Glutamatergic neuron (in vitro differentiated cells): ENCODE measurements at places on chromosomes 2 and 18. TPM values are rescaled to one million over a fixed set of nuclear protein-coding genes. Genes with fewer than 3 reads are reported as not detected.

- DNase-seq: no peak
These were observed 45.3 kb upstream of the SPAG16 start for GRCh38 chr2:213238753-213239495.

The THSD7B gene
- 182 TPM for total RNA-seq

The DHRS9 gene
- total RNA-seq: not detected

The ITGB6 gene
- total RNA-seq: not detected

DNA sequence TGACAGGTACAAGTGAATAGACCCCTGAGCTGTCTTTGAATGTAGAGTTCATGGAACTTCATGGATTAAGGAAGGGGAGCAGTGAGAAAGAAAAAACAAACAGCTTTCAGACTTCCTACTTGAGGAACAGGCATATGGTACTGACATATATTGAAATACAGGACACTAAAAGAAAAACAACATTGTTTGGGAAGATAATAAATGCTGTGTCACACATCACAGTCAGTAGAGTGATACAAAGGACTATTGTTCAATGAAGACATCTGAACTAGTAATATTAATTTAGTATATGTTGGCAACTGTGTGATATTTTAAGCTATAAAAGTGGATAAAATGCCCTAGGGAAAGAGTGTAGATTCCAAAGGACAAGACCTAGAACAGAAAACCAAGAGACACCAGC is 3.3 kb downstream of the DSC2 start:
- no peak for DNase-seq
